WTC11 (cell line): ENCODE measurements at places on chromosomes 4 and X. TPM values are rescaled to one million over a fixed set of nuclear protein-coding genes. Genes with fewer than 3 reads are reported as not detected.

The NXT2 gene
- total RNA-seq = 9.9 to 10.4 TPM (median 10.4 TPM) in 3 replicates

The CXCL3 gene
- total RNA-seq = 3.5 to 7.7 TPM (median 7.0 TPM) in 3 replicates

The PDE6B gene
- total RNA-seq = 7.1 to 13.1 TPM (median 13.0 TPM) in 3 replicates

The SSX4 gene
- total RNA-seq = 0.17 TPM in 1 of 3 replicates, not detected in the others

The TMEM31 gene
- total RNA-seq = 0.24 to 0.34 TPM (median 0.27 TPM) in 3 replicates
